ENCODE measurements at places on chromosomes 5 and 9.

DNA sequence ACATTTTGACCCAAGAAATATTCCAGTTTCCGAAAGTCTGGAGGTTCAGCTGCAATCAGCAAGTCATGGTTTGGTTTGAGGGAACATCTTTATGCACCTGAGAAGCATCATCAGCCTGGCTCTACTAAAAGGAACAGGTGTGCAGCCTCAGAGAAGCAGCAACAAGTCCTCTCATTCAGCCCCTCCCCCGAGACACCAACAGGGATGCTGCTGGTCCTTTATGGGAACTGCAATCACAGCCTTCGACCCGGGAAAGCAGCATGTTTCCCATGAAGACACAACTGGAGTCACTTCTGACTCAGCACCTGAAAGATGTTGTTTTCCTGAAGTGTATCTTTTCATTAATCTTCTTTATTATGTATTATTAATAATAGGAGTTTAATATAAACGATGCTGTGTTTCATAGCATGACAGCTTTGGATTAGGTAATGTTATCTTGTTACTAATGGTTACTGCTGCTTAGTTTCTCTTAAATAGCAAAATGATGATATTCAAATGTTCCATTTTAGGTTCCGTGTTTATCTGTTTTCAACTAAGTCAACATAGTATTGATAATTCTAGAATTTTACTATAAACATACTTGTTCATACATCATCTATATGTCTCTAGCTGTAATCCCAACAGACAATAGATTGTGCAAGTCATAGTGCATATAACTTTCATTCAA lies 15.6 kb upstream of the NREP start:
- DNase-seq = no peak

- no peak for DNase-seq
Measured at GRCh38 chr5:181203093-181203711, 1.8 kb downstream of the TRIM7 start.

- no peak for DNase-seq
Measured at GRCh38 chr9:128304971-128305288, 17.3 kb downstream of the TRUB2 start.

GRCh38 chr9:89185980-89186379 lies 7.4 kb upstream of the SHC3 start:
- no peak for DNase-seq

- DNase-seq = no peak
Measured at GRCh38 chr9:134591082-134591571, 50.5 kb upstream of the COL5A1 start.

- no peak for DNase-seq
Measured at GRCh38 chr9:23015557-23015956, 568.9 kb downstream of the DMRTA1 start.

DNA sequence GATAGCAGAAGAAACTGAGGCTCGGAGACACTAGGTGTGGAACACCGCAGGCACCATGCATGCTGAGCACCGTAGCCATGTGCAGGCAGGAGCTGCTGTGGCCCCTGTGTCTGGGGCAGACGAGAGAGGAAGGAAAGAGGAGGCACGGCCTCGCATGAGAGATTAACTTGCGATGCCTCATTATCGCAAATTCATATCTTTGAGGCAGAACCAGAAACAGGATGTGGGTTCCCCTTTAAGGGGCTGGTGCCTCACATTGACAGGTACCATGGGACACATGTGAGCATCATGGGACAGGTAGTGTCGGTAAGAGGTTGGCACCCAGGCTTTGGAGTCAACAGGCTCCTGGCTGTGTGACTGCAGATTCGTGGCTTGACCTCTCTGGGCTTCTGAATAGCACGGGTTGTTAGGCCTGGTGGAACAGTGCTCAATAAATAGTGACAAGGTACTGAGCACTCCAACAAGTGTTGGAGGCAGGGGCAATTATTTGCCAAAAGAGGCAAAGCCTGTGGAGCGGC lies 40.8 kb downstream of the NAIF1 start:
- DNase-seq = peak; percentile 89

- no peak for DNase-seq
Measured at GRCh38 chr5:98770911-98771322, 2.5 kb upstream of the RGMB start.

DNA sequence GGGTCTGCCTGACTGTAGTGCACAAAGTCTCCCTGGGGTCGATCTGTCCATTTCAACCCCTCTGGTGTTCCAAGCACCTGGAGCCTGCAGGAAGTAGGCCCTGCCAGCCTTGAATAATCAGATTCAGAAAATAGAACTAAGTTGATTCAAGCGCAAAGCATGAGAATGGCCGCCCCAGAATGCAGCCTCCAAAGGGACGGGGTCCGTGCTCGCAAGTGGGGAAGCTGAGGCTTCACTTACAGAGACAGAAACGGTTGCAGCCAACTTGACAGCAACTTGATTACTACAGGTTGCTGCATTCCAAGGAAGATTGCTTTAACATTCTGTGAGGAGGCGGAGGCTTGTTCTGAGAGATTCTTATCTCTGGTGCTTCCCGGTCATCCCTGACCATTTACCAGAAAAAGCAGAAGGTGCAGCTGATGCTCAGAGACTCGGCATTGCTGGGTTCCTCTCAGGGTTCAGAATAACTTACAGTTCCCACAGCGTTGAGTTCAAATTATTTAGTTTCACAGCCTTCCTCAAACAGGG lies 14.9 kb upstream of the LRRC14B start:
- no peak for DNase-seq

GRCh38 chr9:88052321-88052965 lies 78.1 kb upstream of the CDK20 start:
- DNase-seq = no peak

DNA sequence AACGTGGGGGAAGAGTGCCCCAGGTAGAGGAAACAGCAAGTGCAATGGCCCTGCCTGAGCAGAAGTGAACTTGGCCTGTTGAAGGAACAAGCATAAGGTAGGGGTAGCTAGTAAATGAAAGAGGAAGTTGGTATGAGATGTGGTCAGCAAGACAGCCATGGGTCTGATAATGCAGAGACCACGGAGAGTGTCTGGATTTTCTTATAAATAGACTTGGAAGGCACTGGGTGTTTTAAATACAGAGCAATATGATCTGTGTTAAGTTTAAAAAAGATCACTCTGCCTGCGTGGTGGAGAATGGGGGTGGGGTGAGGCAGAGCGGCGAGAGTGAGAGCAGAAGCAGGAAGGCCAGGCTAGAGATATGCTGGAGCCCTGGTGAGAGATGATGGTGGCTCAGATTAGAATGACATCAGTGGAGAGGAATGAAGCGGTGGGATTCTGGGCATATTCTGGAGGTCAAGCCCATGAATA lies 4.2 kb downstream of the ADAM19 start:
- DNase-seq = peak; percentile 56

DNA sequence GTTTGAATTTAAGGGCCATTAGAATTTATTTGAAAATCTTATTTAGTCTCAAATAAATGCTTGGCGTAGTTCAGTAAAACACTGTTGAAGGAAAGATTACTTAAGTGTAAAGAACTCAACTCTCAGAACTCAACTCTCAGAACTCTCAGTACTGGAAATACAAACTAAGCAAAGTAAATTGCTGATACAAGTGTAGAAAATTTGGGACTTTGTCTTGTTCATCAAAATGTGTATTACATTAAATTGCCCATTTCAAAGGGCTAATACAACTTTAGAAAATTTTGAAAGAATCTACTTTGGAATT lies 99.4 kb downstream of the CSNK1G3 start:
- DNase-seq = no peak

GRCh38 chr9:14471041-14471440 lies 157.1 kb upstream of the NFIB start:
- DNase-seq = no peak

DNA sequence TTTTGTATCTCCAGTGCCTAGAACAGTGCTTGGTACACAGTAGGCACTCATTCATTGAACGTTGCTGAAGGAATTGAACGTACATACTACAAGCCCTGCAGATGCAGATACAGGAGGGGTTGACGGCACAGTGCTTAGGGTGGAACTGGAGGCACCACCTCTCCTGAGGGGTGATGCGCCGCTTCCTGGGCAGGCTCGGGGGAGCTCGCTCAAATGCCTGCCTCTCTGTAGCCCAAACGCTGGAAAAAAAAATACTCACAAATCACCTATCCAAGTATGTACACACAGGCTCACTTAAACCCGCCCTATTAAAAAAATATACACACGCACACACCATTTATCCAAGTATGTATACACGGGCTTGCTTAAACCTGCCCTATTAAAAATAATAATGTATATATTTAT lies 536 bp upstream of the COMMD10 start:
- DNase-seq = peak; percentile 45

DNA sequence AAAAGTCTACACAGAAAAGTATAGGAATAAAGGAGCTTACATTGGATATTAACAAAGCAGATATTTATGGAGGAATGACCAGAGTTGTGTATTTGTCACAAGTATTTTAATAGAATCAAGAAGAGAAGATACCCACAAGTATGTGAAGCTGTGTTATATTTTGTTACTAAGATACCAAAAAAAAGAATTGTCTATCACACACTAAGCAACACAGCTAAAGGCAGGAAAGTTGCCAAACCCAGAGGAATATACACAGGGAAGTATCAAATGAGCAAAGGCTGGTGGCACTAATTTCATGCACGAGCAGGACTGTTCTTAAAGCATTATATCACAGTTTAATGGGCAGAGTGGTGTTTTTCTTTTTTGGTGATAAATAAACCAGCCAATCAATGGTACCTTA lies 30.9 kb upstream of the RAI14 start:
- no peak for DNase-seq

DNA sequence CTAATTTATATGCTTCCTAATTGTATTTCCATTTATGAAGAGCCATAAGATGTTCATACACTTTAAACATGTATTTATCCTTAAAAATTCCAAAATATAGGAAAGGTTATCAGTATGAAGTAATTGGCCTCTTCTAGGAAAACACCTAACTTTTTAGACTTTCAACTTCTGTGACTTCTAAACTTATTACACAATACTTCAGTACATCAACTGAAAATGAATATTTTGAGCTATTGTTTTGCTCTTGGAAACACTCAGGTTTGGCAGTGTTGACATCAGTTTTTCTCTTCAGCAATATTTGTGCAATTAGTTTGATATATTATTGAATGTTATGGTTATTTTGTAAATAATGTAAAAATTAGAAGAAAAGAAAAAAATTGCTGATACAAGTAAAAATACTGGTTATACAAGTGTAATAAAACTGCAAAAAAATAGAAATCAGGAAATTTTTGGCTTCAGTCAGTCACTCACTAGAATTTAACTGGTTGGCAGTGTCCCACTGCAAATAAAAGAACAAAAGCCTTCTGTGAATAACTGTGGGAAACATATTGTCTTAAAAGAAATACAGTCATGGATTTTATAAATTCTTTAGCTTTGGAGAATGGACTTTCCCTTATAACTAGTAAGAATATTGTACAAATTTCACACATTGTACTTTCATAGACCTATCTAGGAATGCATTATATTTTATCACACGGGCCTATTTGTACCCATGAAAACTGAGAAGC lies 635.9 kb downstream of the TLE1 start:
- DNase-seq = no peak

DNA sequence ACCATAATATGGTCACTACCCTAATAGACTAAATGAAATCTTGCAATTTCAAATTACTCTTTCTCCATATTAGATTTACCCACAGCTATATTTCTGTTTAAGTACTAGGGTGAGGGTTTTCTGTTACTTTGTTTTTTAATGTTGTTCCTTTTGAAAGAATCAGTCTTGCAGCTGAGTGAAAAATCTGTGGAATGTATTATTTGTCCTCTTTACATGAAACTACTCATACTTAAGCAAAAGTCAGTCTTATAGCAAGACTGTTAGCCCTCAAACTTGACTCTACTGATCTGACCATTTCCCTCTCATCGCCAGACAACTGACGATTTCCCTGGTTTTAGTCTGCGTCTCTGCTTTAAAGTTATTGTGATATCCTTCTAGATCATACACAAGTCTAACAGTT lies 84.0 kb downstream of the PIK3R1 start:
- no peak for DNase-seq

GRCh38 chr5:166427211-166427610 lies 1864.2 kb upstream of the WWC1 start:
- no peak for DNase-seq

GRCh38 chr5:62059960-62060359 lies 246.0 kb upstream of the KIF2A start:
- no peak for DNase-seq

GRCh38 chr9:33048054-33048465 lies 23.0 kb downstream of the DNAJA1 start:
- no peak for DNase-seq

DNA sequence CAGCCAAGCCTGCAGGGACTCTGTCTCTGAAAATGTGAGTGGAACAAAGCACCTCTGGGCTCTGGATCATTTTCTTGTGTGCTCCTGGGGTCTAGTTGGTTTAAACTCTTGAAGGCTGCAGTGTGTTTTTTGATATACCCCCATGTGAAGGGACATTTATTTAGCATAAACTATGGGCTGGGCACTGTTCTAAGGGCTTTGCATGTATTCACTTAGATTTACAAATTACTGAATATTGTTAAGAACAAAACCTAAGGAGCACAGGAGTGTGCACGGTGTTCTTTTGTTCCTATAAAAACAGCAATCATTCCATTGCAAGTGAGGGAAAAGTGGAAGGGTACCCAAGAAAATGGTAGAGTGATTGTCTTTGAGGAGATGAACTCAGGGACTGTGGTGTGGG lies 20.0 kb upstream of the CD180 start:
- no peak for DNase-seq

DNA sequence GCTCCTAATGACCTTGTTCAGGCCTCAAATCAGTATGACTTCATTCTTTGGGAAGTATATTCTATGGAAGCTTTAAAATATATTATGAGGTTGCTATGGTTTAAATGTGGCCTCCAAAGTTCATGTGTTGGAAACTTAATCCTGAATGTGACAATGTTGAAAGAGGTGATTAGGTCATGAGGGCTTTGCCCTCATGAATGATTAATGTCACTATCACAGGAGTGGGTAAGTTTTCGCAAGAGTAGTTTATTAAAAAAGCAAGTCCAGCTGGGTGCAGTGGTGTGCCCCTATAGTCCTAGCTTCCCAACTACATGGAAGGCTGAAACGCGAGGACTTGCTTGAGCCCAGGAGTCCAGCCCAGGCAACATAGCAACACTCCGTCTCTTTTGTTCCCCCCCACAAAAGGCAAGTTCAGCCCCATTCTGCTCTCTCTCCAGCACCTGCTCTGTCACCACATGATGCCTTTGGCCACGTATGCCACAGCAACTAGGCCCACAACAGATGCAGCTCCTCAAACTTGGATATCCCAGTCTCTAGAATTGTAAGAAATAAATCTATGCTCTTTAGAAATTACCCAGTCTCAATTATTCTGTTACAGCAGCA lies 105.3 kb downstream of the SIL1 start:
- no peak for DNase-seq

GRCh38 chr5:80625230-80625629 lies 29.2 kb upstream of the MSH3 start:
- DNase-seq = no peak

- no peak for DNase-seq
Measured at GRCh38 chr5:16417398-16418074, 48.1 kb downstream of the ZNF622 start.

GRCh38 chr5:72799721-72800120 lies 16.7 kb upstream of the TNPO1 start:
- no peak for DNase-seq

GRCh38 chr5:81044868-81045267 lies 84.7 kb downstream of the RASGRF2 start:
- DNase-seq = no peak

Measured in activated CD4-positive, alpha-beta T cell treated with anti-CD3 and anti-CD28 coated beads, Interleukin-10, Interleukin-2, amounts not matched to agents 100 ng/mL and 50 ng/mL, durations not matched to agents 16 hours and 8 hours (primary cell).